Stimulated activated CD4-positive, alpha-beta T cell treated with anti-CD3 and anti-CD28 coated beads, Interleukin-12 subunit alpha, Interleukin-12 subunit beta, amount 100 ng/mL, for 48 hours (primary cell): ENCODE measurements at places on chromosomes 4 and X.

GRCh38 chr4:158858410-158859199, 89.8 kb downstream of the FNIP2 start:
- no peak for DNase-seq

DNA sequence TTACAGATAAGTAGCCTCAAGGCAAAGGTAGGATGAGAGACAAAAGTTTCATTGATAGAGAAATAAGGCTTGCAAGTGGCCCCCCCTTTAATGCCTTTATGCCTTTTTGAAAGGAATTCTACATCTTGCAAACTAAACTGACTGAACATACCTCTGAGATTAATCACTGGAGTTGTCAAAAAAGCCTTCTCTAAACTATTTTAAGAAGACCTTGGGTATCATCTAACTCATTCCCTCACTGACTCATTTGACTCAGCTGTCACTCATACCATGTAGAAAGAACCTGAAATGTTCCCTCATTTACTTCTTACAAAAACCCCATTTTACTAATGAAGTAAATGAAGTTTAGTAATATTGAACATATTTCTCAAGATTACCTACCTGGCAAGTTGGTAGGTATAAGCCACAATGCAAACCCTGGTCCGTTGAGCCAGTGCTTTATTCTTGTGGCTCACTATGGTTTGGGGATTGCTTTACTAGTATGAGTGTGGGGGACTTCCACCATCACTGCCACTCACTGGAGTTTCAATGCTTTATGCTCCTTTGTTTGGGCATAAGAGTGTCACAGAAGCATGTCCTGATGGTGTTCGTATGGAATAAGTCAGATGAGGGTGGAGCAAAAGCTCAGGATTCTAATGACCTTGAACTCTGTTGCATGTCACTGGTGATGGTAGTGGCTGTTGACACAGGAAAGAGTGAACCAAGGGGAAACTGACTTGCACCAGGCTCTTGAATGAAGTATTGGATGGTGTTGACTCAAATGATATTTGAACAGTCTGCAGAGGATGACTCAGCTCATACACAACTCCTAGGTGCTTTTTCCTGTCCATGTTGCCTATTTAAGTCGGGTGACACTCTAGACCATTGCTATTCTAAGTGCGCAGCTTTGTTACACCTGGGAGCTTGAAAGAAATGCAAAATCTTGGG, 305.5 kb upstream of the EMCN start:
- DNase-seq: peak; percentile 8

GRCh38 chr4:156493858-156494257, 477.7 kb downstream of the PDGFC start:
- no peak for DNase-seq

- no peak for DNase-seq
These were observed 8.0 kb upstream of the FNIP2 start for GRCh38 chr4:158760866-158761265.

DNA sequence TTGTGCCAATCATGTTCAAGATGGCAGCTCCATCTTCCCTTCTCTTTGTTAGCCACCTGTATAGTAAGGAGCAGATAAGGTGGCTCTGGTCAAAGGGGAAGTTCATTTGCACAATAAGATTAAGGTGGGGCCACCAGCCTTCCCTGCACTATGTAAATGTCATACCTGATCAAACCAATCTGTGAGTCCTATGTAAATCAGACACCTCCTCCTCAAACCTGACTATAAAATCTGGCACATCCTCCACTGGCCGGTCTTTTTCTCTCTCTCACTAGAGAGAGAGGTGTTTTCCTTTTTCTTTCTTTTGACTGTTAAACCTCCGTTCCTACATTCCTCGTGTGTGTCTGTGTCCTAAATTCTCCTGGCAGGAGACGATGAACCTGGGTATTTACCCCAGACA, 572.5 kb upstream of the AADAT start:
- no peak for DNase-seq
